ENCODE measurements at places on chromosomes 12 and 14.

- no peak for DNase-seq
Measured at GRCh38 chr12:112430929-112431328, 12.2 kb downstream of the PTPN11 start.

GRCh38 chr12:31899109-31899508 is 60.1 kb upstream of the RESF1 start:
- DNase-seq = no peak

GRCh38 chr12:130286741-130287440 is 50.8 kb upstream of the PIWIL1 start:
- no peak for DNase-seq

GRCh38 chr12:75779891-75780496 is 251.6 kb downstream of the PHLDA1 start:
- DNase-seq = no peak
